WTC11 (cell line): ENCODE measurements at places on chromosomes 16 and 17.

- no peak for DNase-seq
Measured at GRCh38 chr16:19735074-19735867, 17.2 kb downstream of the IQCK start.

DNA sequence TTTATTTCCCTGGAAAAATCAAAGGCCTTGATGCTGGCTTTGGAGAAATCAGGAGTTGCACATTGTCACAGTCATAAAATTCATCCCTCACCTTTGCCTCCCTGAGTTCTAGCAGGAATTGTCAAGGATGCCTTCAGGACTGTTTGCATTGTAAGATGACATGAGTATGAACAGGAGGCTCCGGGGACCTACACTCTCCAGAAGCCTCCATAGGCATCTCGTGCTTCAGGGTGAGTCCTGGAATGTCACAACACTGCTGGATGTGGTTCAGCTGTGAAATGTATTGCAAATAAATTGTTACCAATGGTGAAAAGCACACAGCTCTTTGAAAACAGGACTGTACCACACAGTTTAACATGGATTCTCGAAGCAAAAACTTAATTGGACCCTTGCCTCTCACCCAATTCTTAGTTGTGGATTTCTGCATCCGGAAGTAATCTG, 535.4 kb upstream of the C16orf82 start:
- DNase-seq, result no peak

GRCh38 chr17:46935658-46936266, 12.8 kb downstream of the GOSR2 start:
- DNase-seq, result no peak

DNA sequence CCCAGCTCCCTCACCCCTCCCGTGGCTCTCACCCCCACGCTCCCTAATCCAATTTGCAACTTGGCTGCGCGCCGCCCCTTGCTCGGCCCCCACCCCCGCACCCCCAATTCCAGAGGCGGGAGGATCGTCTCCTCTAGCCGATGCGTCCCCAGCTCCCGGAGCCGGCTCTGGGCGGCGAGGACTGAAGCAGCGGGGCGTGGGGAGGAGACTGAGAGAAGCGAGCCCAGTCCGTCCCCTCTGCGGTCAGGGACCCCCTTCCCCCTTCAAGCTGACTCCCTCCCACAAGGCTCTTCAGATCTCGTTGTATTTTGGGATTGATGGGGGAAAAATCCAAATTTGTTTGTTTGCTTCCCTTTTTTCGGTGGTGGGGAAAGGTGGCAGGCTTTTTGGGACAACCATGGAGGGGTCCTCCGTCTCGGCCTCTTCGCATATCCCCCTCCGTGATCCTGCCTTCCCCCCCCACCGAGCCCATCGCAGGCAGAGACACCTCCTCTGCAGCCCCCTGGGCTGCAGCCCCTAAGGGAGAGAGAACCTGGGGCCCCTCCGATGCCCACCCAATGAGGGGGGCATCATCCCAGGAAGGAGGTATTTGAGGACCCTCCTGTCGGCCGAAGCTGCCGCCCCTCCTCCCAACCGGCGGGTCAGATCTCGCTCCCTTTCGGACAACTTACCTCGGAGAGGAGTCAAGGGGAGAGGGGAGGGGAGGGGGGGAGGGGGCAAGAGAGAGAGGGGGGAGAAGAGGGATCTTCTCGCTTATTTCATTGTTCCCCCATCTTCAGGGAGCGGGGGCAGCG, 466 bp downstream of the NEUROD2 start:
- peak; percentile 62 for DNase-seq

DNA sequence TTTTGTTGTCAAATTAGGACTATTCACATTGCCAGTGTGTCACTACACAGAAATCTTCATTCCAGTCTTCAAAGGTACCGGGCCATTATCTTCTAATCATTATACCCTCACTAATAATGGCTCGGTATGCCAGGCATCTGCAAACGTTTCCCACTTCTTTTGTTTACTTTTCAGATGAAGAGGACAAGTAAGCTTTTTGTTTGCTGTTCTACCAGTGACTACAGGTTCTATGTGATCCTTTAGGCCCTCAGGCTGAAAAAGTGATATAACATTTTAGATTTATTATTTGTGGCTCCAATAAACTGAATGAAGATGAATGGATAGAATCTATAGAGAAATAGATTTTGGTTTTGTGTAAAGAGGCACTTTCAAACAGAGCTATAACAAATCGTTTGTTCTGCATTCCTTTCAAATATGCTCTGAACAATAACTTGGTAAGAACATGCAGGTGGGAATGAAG, 403 bp upstream of the KRTAP3-1 start:
- DNase-seq, result no peak

DNA sequence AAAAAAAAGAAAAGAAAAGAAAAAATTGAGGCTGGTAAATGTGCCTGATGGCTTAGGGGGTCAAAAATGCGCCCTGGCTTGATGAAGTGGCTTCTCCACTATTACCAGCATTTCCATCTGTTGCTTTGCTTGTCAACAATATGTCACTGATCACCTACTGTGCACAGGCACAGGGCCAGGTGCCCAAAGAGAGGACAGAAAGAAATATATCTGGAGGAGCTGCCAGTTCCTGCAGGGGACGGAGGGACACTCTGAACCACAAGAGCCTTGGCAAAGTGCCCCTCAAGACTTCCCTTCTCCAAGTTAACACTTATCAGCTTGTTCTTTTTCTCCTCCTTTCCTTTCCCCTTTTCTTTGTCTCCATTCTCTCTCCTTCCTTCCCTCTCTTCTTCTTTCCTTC, 34.7 kb downstream of the GINS3 start:
- DNase-seq, result no peak

GRCh38 chr17:4364622-4365041, 1.8 kb downstream of the UBE2G1 start:
- DNase-seq, result no peak

DNA sequence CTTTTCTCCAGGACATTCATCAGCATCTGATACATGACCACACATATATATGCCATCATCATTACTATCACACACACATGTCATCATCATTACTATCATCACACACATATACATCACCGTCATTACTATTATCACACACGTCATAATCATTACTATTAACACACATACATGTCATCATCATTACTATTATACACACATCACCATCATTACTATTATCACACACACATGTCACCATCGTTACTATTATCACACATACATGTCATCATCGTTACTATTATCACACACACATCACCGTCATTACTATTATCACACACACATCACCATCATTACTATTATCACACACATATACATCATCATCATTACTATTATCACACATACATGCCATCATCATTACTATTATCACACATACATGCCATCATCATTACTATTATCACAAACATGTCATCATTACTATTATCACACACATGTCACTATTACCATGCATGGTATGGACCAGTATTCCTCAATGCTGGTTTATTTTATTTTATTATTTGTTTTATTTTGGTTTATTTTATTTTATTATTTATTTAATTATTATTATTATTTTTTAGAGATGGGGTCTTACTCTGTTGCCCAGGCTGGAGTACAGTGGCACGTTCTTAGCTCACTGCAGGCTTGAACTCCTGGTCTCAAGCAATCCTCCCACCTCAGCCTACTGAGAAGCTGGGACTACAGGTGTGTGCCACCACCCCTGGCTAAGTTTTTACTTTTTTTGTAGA, 46.3 kb upstream of the CNEP1R1 start:
- DNase-seq, result no peak

DNA sequence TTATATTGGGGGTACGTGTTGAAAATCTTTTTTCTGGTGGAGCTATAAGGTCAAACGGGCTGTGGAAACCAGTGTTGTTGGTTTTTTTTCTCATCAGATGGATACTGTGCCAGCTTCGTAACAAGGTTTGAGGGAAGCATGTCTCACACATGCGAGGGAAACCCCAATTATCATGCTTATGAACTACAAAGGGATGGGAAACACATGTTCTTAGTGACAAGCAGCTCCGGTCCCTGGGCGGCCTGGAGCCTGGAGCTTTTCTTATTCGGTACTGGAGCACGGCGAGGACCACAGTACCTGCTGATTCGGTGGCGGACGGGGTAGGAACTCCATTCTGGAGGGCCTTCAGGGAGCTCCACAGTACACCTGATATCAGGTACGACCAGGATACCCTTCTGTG, 12.5 kb downstream of the SLC43A2 start:
- no peak for DNase-seq

GRCh38 chr17:41530062-41531048, 2.2 kb upstream of the KRT19 start:
- no peak for DNase-seq

DNA sequence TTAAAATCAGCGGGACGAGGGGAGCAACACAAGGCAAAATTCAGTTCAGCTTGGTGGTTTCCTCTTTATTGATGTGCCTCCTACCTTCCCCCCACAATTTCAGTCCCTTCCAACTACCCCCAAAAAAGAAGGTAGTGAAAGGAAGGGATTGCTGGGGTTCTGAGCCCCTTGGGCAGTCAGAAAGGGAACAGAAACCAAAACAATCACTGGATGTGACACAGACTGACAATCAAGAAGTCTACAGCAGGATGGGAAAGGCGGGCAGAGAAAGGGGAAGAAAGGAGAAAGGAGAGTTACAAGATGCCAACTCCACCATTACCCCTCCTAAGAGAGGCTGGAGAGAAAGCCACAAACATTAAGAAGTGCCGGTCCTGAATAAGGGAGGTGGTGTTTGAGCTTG, 1.1 kb upstream of the PHF23 start:
- no peak for DNase-seq

GRCh38 chr17:65589321-65589720, 27.9 kb upstream of the AXIN2 start:
- DNase-seq, result no peak

DNA sequence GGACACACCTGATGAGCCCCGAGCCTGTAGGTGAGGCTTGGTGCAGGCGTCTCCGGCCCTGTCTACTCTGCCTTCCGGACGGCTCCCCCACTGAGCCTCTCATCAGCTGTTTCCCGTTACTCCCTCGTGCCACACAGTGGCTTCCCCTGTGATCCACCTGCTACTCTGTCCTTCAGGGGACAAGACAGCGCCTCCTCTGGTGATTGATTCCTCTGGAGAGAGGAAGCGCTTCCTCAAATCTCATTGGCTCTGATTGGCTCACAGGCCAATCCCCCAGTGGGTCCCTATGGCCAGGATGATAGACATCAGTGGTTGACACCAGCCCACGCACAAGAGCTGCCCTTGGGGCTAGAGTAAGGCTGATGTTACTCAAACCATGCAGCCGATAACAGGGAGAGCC, 24.0 kb downstream of the RNF213 start:
- peak; percentile 65 for DNase-seq

- DNase-seq, result no peak
Measured at GRCh38 chr16:86533767-86534351, 21.2 kb downstream of the MTHFSD start.

GRCh38 chr17:4932756-4933155, 679 bp downstream of the GP1BA start:
- no peak for DNase-seq
